T-helper 9 cell (primary cell): ENCODE measurements at places on chromosomes 1 and 21.

DNA sequence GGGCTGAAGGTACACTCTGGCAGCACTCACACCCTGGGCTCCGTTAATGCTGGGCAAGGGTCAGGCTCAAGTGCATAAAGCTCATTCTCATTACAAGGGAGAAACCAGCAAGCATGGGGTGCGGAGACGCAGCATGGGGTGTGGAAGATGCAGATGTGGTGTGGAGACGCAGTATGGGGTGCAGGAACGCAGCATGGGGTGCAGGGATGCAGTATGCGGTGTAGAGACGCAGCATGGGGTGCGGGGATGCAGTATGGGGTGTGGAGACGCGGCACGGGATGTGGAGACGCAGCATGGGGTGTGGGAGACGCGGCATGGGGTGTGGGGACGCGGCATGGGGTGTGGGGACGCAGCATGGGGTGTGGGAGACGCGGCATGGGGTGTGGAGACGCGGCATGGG is 390.7 kb downstream of the NPHP4 start:
- DNase-seq: no peak

DNA sequence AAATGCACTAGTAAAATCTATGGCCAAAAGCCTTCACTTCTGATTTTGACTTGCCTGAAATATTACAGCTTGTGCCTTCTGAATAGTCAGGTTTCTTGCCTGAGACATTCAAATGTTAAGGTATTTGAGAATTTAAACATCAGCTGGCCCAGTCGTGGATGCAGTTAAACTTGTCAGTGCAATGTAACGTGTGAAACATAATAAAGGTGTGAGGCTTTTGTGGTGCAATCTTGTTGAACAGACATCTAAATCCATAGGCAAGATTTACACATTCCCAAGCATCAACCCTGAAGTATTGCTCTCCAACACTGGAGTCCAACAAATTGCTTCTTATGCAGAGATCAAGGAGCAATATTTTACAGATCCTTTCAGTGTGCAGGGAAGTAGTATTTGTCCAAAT is 4.4 kb downstream of the CCN1 start:
- DNase-seq: no peak

DNA sequence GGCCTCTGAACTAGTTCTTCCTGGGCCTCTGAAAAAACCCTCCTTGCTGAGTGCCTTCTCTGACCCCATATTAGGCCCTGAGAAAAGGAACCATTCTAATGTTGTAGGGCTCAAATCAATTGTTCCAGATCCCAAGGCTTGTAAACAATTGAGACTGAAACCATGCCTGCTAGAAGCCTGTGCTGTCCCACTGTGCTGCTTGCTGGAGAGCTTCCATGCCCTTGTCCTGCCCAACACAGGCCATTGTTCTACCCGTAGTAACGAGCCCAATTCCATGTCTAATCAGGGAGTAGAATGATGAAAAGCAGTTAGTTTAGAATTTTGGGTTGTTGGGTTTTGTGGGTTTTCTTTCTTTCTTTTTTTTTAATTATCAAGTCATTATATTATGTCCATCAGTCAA is 47.4 kb downstream of the ZNF281 start:
- no peak for DNase-seq

DNA sequence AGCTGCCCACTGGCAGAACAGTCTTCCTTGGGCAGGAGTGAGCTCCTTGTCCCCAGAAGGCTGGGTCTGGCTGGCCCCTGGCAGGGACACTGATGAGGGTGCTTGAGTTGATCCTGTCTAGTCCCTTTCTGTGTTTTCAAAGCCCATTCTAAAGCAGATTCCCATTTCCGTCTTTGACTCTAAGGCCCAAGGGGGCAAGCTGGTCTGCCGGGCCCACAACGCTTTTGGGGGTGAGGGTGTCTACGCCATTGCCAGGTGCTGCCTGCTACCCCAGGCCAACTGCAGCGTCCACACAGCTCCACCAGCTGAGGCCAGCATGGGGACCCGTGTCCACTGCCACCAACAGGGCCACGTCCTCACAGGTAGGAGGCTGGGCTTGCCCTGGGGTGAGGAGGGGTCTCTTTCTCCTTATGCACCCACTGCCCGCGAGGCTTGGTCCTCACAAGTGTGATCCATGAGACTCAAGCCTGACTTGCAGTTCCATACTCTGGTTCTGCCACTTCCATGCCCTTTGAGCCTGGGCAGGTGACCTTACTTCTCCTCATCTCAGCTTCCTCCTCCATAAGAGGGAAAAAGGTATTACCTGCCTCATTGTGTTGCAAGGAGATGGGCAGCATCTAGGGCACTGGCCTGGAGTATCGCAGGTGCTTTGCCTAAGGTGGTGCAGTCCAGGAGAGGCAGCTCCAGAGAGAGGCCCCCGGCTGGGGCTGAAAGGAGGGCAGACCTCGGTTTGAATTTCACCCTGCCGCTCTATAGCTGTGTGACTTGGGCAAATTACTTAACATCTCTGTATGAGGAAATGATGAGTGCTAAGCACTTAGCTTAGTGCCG is 20.2 kb downstream of the PCSK9 start:
- DNase-seq: no peak

- no peak for DNase-seq
Observed at GRCh38 chr21:45098867-45099266, 24.5 kb downstream of the ADARB1 start.

DNA sequence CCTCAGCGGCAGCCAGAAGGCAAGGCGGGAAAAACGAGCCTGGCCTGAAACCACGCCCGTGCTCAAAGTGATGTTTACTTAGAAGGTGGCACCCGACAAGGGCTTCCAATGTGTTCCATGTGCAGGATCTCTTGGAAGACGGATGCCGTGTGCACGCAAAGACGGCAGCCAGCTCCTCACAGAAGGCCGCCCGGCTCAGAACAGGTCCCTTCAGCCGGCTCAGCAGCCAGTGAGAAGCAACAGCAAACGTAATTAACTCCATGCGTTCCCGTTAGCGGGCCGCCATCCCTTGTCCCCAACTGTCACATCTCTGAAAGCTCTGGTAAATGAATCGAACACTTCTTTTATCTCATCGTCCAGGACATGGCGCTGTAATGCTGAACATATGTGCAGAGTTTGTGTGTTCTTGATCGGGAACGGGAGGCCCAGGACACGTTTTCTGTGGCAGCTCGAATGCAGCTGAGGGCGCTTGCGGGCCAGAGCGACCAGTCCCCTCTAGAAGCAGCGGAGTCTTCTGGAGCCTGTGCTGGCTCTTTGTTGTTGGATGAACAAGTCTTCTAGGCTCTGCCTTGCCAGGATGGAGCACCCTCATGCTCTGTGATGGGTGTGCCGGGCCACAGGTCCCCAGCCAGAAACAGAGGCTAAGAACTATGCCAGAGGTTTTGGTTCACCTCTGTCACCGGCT is 94.6 kb upstream of the ARHGEF16 start:
- DNase-seq: no peak

DNA sequence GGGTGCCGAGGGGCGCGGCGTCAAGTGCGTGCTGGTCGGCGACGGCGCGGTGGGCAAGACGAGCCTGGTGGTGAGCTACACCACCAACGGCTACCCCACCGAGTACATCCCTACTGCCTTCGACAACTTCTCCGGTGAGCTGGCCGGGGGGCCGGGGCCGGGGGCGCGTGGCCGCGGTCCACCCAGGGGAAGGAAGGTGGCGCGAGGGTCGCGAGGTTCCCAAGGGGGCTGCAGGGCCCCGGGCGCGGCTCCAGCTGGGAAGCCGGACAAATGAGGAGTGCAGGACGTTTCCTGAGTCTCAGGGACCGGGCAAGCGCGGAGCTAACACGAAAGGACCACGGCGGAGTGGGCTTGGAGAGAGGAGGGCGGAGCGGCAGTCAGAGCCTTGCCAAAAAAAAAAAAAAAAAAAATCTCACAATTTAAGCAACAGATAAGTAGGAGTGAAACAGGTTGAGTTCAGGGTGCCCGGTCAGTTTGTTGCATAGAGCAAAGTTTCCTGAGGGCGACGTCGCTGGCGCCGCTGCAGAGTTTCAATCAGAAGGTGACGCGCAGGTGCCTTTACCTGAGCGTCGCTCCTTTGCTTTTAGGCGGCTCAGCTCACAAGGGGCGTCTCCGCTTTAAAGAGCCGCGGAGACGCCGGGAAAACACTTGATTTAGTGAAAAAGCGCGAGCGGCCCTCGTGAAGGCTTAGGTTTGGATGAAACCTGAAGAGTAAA is 750 bp downstream of the RHOU start:
- peak; percentile 12 for DNase-seq

DNA sequence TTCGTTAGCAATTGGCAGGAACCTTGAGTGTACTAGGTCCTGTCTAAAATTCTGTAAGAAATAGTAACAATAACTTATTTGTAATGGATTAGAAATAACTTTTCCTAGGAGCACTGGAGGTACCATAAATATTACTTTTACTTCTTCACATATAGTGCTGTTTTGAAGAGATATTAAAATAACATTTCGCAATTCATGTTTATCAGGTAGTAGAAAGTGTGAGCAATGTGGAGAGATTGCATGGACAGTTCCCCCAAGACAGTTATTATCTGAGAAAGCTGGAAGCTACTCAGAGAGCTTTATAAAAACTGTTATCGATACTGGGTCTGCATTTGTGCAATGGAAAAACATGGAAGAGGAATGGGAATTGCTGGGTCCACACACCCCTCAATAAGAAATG is 128.5 kb upstream of the KIF26B start:
- DNase-seq: no peak

GRCh38 chr1:79825551-79825950 is 819.0 kb upstream of the ADGRL4 start:
- DNase-seq: no peak

- DNase-seq: no peak
Observed at GRCh38 chr1:28897789-28898188, 16.6 kb upstream of the EPB41 start.

- no peak for DNase-seq
Observed at GRCh38 chr1:112026016-112026415, 36.5 kb upstream of the KCND3 start.

DNA sequence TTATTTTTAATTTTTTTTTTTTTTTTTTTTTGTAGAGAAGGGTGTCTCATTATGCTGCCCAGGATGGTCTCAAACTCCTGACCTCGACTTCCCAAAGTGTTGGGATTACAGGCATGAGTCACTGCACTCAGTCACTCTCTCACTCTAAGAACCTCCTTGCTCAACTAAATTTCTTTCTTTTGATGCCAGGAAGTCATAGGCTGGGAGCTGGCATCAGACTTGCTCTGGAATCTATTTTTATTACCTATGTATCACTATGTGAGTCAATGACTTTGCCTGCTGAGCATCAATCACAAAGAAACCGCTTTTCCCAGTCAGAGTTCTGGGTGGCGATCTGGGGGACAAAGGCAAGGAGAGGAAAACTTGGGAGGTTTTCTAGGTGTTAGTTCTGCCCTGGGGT is 35.5 kb upstream of the PARP1 start:
- DNase-seq: no peak

DNA sequence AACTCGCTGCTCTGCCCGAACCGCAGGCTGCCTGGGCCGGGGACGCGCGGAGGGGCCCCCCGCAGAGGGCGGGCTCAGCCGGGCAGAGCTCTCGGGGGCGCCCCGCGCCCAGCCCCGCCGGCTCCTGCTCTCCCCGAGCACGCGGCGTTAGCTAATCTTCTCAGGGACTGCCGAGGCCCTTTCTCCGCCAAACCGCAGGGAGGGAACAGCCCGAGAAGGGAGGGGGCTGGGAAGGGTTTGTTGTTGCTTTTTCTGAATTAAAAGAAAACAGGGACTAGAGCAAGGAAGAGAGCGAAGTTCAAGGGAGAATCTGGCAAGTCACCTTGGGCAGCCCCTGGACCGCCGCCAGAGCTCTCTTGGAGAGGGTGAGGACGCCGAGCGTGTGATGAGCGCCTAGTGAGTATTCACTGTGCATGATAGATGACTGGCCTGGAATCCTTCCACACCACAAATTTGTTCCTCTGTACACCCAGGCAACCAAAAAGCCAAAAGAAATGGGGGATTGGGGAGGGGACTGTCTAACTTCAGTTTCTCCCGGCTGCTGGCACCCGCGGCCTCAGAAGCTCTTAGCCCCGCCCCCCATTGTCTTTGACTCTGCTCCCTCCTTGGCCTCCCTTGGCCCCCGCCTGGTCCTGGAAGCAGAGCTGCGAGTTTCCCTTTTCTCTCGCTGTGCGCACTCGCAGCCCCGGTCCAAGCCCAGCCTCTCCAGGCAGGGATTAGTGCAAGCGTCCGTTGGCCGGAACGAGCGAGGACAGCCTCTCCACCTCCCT is 19.7 kb upstream of the LMX1A start:
- DNase-seq: peak; percentile 16

- peak; percentile 10 for DNase-seq
Observed at GRCh38 chr1:210292231-210292871, 36.4 kb upstream of the HHAT start.

GRCh38 chr21:20902998-20903397 is 95.2 kb upstream of the NCAM2 start:
- DNase-seq: no peak

GRCh38 chr1:71014178-71014579 is 33.4 kb downstream of the PTGER3 start:
- DNase-seq: no peak

- DNase-seq: no peak
Observed at GRCh38 chr1:54814126-54814498, 13.0 kb upstream of the TTC22 start.

- DNase-seq: no peak
Observed at GRCh38 chr1:36522461-36523229, 39.9 kb upstream of the CSF3R start.

- DNase-seq: peak; percentile 64
Observed at GRCh38 chr1:222465211-222466041, 82.5 kb downstream of the HHIPL2 start.

DNA sequence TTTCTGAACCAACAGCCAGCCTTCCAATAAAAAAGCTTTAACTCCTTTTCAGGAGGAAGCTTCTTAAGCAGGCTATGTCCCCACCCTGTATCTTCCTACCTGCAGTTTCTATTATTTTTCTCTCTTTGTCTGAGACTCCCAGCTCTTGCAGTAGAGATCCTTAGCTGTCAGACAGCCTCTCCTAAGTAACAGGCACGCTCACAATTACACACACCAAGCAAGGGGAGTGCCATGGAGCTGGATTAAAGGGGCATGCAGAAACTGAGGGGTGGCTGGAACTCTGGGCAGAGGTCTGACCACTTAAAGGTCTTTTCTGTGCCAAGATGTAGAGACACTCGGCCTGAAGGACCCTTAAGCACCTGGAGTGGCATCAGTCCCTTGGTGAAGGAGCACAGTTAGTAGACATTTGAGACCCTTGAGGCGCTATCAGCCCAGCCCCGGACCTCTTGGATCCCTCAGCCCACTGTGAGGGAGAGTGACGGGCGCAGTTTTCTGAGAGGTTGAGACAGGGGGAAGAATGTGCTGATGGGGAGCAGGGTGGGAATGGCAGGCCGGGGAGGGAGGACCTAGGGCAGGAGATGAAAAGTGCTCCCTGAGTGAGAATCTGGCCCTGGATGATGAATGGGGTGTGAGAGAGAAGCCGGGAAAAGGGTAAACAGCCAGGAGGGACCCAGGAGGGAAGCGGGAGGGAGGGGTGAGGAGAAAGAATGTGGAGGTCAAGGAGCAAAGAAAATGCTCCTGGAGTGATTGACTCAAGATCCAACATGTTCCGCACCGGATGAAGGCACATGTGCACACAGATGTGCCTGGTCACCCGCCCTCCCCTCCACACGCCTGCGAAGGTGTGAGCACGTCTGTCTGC is 13.3 kb downstream of the PLXNA2 start:
- DNase-seq: no peak

- DNase-seq: no peak
Observed at GRCh38 chr1:11535316-11535715, 56.4 kb downstream of the DISP3 start.
